ENCODE measurements at places on chromosomes 6 and 20.

DNA sequence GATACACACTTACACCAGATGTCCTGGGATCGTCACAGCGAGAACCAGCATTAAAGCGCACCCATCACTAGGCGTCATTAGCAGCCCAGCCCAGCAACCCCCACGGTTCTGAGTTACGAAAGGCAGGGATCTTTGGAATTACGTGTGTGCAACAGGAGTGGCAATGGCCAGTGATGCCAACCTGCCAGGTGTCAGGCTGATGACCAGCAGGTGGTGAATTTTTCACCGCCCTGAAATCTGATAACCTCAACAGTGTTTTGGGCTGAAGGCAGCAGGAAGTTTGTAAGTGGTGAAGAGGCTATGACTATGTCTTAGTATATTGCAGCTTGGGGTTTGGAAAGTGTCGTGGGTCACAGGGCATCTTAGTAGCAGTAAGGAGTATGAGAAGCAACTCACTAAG, 166.1 kb downstream of the TMEM242 start:
- DNase-seq, result no peak

DNA sequence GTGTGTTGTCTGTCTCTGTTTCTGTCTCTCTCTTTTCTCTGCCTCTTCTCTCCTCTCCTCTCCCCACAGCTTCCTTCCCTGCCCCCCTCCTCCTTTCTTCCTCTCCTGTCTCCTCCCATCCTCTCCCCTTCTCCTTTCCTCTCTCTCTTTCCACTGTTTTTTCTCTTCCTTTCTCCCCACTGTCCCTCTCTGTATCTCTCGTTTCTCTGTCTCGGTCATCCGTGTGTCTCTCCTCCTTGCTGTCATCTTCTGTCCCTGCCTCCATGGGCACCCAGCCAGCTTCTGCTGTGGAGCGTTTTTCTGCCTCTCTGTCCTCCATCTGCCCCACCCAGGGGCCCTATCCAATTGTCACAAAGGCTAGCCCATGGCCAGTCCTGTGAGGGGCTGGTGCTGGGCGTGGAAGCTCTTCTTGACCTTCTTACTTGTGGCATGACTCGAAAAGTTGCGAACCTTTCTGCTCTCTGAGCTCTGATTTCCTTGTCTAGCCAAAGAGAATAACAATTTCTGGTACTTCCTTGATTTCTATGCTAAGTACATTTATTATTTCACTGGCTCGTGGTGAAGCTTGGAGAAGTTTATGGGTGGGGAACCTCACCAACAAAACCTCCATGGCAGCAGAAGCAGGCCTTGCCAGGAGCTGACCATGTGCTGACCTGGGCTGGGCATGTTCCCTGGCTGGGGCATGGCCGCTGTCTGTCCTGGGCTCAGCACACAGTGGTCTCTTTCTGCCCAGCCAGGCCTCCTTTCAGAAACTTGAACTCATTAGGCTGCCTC, 69.3 kb downstream of the CEBPB start:
- no peak for DNase-seq

DNA sequence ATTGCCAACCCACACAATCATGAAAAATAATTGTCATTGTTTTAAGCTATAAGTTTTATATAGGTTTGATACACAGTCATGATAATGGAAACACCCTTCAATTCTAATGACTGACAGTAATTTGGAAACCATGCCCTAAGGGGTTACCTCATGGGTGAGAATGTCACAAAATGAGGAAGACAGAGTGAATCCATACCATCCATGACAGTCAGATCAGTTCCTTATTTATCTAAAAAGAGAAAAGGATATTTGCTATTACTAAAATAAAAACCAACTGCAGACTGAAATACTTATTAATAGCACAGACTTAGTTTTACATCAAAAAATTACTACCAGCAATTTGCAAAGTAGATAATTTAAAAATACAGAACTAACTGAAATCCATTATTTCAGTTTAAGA, 437.8 kb downstream of the UTRN start:
- no peak for DNase-seq

DNA sequence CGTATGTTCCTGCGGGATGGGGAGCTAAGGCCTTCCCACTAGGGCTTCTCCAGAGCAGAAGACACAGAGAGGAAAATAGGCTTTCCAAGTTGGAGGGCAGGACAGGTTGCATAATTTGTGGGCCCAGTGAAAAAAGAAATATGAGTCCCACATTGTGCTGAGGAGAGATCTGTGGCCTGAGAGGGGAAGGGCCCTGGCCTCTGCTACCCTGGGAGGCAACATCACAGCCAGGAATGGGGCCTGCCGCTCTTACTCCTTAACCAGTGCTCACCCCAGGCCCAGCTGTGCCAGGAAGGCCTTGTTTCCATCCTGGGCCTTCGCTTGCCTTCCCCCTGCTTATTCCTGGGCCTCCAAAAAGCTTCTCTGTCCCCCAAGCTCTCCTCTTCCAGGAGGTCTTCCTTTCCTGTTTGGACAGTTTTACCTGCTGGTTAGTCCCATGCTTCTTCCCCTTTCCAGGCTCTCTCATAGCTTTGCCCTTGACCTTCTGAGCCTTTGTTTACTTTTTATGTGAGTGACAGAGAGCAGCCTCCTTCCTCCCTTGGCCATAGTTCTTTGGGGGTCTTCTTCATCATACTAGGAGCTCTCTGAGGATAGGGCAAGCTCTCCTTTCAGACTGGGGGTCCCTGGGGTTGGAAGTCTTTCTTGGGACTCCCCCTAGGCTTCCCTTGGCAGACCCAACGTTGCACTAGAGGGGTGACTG, 26.2 kb upstream of the VEGFA start:
- DNase-seq, result no peak

DNA sequence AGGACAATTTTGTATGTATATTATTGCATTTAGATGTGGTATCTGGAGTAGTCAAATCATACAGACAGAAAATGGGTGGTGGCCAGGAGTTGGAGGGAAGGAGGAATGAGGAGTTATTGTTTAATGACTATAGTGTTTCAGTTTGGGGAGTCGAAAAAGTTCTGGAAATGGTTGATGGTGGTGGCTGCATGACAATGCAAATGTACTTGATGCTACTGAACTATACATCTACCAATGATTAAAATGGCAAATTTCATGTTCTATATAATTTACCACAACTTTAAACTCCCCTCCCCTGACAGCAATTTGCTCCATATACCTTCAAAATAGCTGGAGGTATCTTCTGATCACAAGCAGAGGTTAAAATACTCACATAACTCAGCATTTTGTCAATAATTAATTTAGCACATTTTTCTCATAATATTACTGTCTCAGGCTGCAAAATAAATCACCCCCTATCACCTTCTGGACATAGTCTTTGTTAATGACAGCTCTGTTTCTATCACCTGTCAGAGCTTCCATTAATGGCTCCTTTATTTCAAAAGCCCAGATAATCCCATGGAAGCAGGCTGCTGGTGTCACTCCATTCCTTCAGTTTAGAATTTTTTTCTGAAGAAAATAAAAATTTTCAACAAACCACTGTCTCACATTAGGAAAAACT, 25.7 kb upstream of the RHAG start:
- no peak for DNase-seq
